ENCODE measurements at places on chromosomes 1 and 21. TPM values are rescaled to one million over a fixed set of nuclear protein-coding genes. Genes with fewer than 3 reads are reported as not detected.

GRCh38 chr1:230124186-230125128, 57.4 kb downstream of the GALNT2 start:
- no peak overlapping the region for H3K4me3 ChIP-seq
- H3K27ac ChIP-seq, result no peak overlapping the region
- no peak for DNase-seq
- H3K4me1 ChIP-seq, result peaks cover 26% of the 10 kb centered on the region

DNA sequence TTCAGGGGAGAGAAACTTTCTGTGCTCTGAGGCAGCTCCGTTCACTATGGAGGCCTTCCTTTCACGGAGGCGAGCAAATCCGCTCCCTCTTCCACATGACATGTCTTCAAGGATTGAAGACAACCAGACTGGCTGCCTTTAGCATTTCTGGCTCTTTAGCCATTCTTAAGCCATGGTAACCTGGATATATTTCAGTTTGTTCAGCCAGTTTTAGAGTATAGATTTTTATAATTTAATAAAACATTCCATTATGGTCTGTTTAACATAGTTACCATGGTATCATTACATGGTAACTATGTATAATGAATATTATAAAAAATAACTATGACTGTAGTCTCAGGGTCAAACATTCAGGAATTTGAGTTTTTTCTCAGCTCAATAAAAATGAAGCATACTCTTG, 54.2 kb upstream of the NFIA start:
- H3K4me3 ChIP-seq, result no peak overlapping the region
- no peaks in the 10 kb centered on the region for H3K4me1 ChIP-seq
- no peaks in the 10 kb centered on the region for H3K27me3 ChIP-seq

- H3K36me3 ChIP-seq, result no peaks in the 10 kb centered on the region
- H3K27ac ChIP-seq, result no peak overlapping the region
- H3K4me3 ChIP-seq, result no peak overlapping the region
These were observed 4.9 kb downstream of the MACO1 start for GRCh38 chr1:25435397-25436108.

- H3K27me3 ChIP-seq, result no peaks in the 10 kb centered on the region
- no peak for DNase-seq
- no peak overlapping the region for H3K27ac ChIP-seq
- H3K4me1 ChIP-seq, result peaks cover 18% of the 10 kb centered on the region
- no peak overlapping the region for H3K4me3 ChIP-seq
- H3K36me3 ChIP-seq, result no peaks in the 10 kb centered on the region
These were observed 67.4 kb downstream of the GPR137B start for GRCh38 chr1:236209713-236210112.

- H3K4me1 ChIP-seq, result peaks cover 12% of the 10 kb centered on the region
- peak overlapping the region; percentile 67 for H3K27ac ChIP-seq
- no peaks in the 10 kb centered on the region for H3K36me3 ChIP-seq
- no peaks in the 10 kb centered on the region for H3K27me3 ChIP-seq
- H3K4me3 ChIP-seq, result peak overlapping the region; percentile 85
These were observed 522 bp downstream of the TMEM59 start for GRCh38 chr1:54052431-54052933.

GRCh38 chr1:7560601-7561181, 210.4 kb upstream of the VAMP3 start:
- H3K4me1 ChIP-seq, result peaks cover 10% of the 10 kb centered on the region
- DNase-seq, result no peak
- no peaks in the 10 kb centered on the region for H3K36me3 ChIP-seq
- H3K27ac ChIP-seq, result no peak overlapping the region
- H3K4me3 ChIP-seq, result no peak overlapping the region
- no peaks in the 10 kb centered on the region for H3K27me3 ChIP-seq

DNA sequence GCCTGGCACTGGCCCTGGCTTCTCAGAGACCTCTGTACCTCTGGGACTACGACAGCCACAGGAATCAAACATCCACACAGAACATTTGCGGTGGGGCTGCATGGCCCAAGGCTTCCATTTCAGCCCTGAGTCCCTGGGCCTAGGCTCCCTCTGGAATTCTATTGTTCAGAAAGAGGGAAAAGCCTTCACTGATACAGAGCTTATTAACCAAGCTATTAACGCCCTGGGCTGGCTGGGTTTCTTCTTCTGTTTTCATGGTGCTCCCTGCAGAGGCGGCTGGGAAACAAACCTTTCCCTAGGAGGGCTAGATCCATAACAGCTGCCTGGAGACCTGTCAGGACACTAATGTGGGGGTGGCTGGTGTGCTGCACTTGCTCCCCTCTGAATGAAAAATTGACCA, 88.2 kb downstream of the KAZN start:
- no peak overlapping the region for H3K4me3 ChIP-seq
- H3K27ac ChIP-seq, result peak overlapping the region; percentile 77
- no peaks in the 10 kb centered on the region for H3K36me3 ChIP-seq

DNA sequence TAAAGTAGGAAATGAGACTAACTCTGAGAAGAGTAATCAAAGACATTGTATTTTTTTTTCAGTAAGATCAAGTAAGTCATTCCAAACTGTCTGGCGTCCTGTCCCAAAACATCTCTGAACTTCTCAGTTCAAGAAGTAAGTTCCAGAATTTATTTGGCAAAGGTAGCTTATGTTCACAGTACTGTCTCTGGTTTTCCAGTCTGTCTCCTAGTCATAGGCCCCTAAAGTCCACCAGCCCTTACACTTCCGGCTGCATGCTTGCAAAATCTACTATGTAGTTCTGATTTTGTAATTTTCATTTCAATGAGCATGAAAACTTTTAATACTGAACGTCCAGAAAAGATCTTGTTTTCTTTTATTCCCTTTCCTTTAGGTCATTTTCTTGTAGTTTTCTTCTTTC, 61.4 kb upstream of the S1PR1 start:
- H3K36me3 ChIP-seq, result no peaks in the 10 kb centered on the region
- H3K4me1 ChIP-seq, result no peaks in the 10 kb centered on the region
- H3K27me3 ChIP-seq, result no peaks in the 10 kb centered on the region
- no peak overlapping the region for H3K27ac ChIP-seq

DNA sequence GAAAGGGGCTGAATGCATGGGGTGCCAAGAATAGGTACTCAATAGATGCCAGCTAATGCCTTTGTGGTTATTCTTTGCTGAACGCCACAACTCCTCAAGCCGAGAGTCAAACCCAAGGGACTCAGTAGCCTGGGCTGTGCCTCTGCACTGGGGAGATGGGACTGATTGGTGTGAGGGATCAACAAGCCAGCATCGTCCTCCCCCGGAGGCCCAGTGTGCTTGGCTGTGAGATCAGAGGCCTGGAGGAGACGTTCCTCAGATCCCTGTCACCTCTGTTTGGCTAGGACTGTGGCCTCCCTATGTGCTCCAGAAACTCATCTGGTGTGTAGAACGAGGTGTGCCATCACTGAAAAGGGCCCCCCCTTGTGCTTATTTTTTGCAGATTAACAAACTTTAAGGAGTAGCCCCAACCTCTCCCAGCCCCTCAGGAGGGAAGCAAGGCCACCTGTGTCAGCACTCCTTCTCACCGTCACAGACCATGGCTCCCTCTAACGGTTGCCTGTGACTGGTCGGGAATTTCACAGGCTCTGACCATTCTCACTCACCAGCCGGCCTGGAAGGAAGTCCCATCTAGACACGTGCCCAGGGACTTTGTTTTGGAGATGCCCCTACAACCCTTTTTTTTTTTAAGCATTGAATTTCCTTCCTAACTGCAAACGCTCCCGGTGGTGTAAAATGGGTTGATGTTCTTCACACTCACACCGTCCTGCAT, 194.0 kb upstream of the VAMP3 start:
- peak; percentile 27 for DNase-seq
- no peaks in the 10 kb centered on the region for H3K4me1 ChIP-seq
- no peak overlapping the region for H3K27ac ChIP-seq
- H3K4me3 ChIP-seq, result no peak overlapping the region

DNA sequence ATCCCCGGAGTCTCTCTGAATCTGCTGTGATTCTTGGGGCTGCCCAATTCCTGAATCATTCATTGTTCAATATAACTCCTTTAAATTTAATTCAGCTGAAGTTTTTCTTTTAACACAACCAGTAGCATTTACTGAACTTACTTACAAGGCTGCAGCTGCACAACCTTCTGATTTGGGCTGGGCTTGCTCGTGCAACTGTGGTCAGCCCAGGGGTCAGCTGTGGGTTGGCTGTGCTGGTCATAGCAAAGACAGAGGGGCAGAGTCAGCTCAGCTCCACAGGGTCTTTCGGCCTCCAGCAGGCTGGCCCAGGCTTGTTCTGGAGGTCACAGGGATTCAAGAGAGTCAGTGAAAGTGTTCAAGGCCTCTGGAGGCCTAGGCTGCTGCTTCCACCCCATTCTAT, 186.1 kb downstream of the MATN1 start:
- no peak for DNase-seq
- H3K36me3 ChIP-seq, result no peaks in the 10 kb centered on the region
- H3K4me3 ChIP-seq, result no peak overlapping the region
- no peaks in the 10 kb centered on the region for H3K4me1 ChIP-seq

GRCh38 chr21:44403106-44404020, 49.9 kb downstream of the TRPM2 start:
- no peak overlapping the region for H3K4me3 ChIP-seq
- H3K36me3 ChIP-seq, result no peaks in the 10 kb centered on the region
- H3K4me1 ChIP-seq, result no peaks in the 10 kb centered on the region
- no peaks in the 10 kb centered on the region for H3K27me3 ChIP-seq
- H3K27ac ChIP-seq, result no peak overlapping the region
- no peak for DNase-seq

GRCh38 chr21:15804247-15805005, 74.6 kb downstream of the USP25 start:
- H3K27ac ChIP-seq, result no peak overlapping the region
- no peak overlapping the region for H3K4me3 ChIP-seq
- H3K36me3 ChIP-seq, result no peaks in the 10 kb centered on the region
- no peaks in the 10 kb centered on the region for H3K27me3 ChIP-seq
- DNase-seq, result no peak

GRCh38 chr1:242133796-242134195, 134.9 kb upstream of the MAP1LC3C start:
- H3K27ac ChIP-seq, result no peak overlapping the region
- H3K27me3 ChIP-seq, result no peaks in the 10 kb centered on the region
- H3K36me3 ChIP-seq, result no peaks in the 10 kb centered on the region
- no peak overlapping the region for H3K4me3 ChIP-seq

Gene MX2
- total RNA-seq, result 3.3 TPM

Gene CFHR3
- total RNA-seq, result 20.9 TPM

Gene ZNF697
- 8.3 TPM for total RNA-seq

Gene NUDC
- 49.6 TPM for total RNA-seq

Gene THEM5
- not detected for total RNA-seq

Gene EDN2
- not detected for total RNA-seq

Gene SPATA17
- total RNA-seq, result 2.1 TPM
